ENCODE measurements at places on chromosomes 1 and 21. TPM values are rescaled to one million over a fixed set of nuclear protein-coding genes. Genes with fewer than 3 reads are reported as not detected.
A peak's percentile ranks its signal among the peaks of the same experiment; 100 is the strongest.

- DNase-seq = peak; percentile 32
Observed at GRCh38 chr1:66300972-66301451, 232.9 kb upstream of the SGIP1 start.

DNA sequence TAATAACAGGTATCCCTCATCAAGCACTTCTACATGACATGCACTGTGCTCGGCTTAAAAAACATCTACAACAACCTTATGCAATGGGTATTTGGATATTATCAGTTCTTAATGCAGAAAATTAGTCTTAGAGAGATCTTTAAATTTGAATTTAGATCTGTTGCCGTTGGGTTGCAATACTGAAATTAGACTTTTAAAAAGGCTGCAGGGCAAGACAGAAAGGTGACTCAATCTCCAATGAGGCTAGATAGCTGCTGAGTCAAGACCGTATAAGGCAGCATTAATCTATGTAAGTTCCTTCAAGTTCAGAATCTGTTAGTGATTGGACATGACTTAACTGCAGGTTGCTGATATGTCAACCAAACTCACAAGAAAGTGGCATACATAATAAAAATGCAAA is 37.3 kb downstream of the OLFM3 start:
- no peak for DNase-seq

- no peak for DNase-seq
Observed at GRCh38 chr1:241531195-241532161, 700 bp upstream of the KMO start.

Gene SELENBP1
- 1.2 TPM for total RNA-seq

GRCh38 chr1:88800382-88801051 is 90.8 kb downstream of the GTF2B start:
- peak; percentile 5 for DNase-seq

DNA sequence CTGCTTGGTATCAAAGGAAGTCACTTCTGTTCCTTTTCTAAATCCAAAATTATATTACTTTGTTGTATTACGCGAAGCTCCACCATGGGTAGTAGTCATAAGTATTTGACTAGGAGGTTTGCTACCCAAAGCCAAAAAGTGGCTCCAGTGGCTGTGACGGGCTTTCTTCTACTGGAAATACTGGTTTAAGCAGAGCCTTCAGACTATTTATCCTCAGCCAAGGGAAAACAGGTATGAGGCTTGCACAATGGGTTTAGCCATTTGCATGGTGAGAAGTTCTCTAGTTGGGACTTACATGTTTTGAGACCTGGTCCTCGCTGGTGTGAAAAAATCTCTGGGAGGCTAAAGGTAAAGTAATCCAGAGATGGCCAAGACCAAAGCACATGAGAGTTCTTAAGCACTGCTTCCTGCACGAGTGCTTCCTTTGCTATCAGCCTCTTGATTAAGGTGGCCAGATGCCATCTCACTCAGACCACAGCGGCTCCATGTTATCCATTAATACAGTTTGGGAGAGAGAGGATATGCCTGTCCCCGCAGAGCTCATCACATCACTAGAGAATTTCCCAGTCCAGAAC is 121.2 kb downstream of the PIK3R3 start:
- DNase-seq = no peak

All from T-cell (primary cell).